GM23248 (cell line): ENCODE measurements at places on chromosomes 5 and 9. TPM values are rescaled to one million over a fixed set of nuclear protein-coding genes. Genes with fewer than 3 reads are reported as not detected.

Gene IL13
- total RNA-seq: not detected in 2 replicates

DNA sequence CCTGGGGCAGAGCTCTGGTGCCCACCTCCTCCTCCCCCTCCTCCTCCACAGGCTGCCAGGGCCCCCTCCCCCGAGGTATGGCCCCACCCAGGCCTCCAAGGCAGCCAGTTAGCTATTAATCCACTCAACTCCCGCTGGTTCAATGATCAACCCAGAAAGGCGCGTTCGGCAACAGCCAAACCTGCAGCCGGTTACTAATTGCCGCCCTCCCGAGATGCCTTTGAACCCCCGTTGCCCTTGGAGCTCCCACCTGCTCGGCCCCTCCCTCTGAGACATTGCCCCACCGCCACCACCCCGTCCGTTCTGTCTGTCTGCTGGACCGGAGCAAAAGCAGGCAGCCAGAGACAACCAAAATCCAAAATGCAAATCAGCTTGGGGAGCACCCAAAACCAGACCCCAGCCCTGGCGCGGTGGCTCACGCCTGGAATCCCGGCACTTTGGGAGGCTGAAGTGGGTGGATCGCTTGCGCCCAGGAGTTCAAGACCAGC, 25.8 kb downstream of the NOTCH1 start:
- no peak for DNase-seq

Gene PCDHB14
- total RNA-seq: 2.1 and 4.3 TPM in 2 replicates

Gene PCDHB13
- 2.8 and 3.3 TPM in 2 replicates for total RNA-seq

Gene CDHR2
- not detected in 2 replicates for total RNA-seq
